ENCODE measurements at places on chromosomes 3 and 15. TPM values are rescaled to one million over a fixed set of nuclear protein-coding genes. Genes with fewer than 3 reads are reported as not detected.

Gene CXCR6
- total RNA-seq: 3.3 TPM

Gene SLC28A2
- not detected for total RNA-seq

- peak overlapping the region; percentile 71 for H3K27ac ChIP-seq
- no peaks in the 10 kb centered on the region for H3K27me3 ChIP-seq
- no peak for DNase-seq
- peak overlapping the region; percentile 4 for H3K4me3 ChIP-seq
- peaks cover 4% of the 10 kb centered on the region for H3K36me3 ChIP-seq
These were observed 113.8 kb downstream of the MBNL1 start for GRCh38 chr3:152382312-152383135.

- no peaks in the 10 kb centered on the region for H3K27me3 ChIP-seq
- no peaks in the 10 kb centered on the region for H3K36me3 ChIP-seq
- no peak for DNase-seq
- H3K4me3 ChIP-seq: no peak overlapping the region
- no peak overlapping the region for H3K27ac ChIP-seq
- peaks cover 4% of the 10 kb centered on the region for H3K4me1 ChIP-seq
These were observed 5.5 kb upstream of the ZNF662 start for GRCh38 chr3:42900226-42901072.

GRCh38 chr3:67655364-67656121 lies 1.1 kb upstream of the SUCLG2 start:
- DNase-seq: peak; percentile 59
- peak overlapping the region; percentile 93 for H3K27ac ChIP-seq
- H3K4me1 ChIP-seq: peaks cover 10% of the 10 kb centered on the region
- peak overlapping the region; percentile 69 for H3K4me3 ChIP-seq

Gene ASB14
- total RNA-seq: not detected

- no peaks in the 10 kb centered on the region for H3K36me3 ChIP-seq
- H3K4me1 ChIP-seq: no peaks in the 10 kb centered on the region
- H3K27me3 ChIP-seq: no peaks in the 10 kb centered on the region
- H3K4me3 ChIP-seq: no peak overlapping the region
- DNase-seq: no peak
- no peak overlapping the region for H3K27ac ChIP-seq
These were observed 123.8 kb downstream of the B3GALNT1 start for GRCh38 chr3:160981217-160981938.

GRCh38 chr3:192851821-192852372 lies 65.8 kb downstream of the MB21D2 start:
- H3K36me3 ChIP-seq: no peaks in the 10 kb centered on the region
- DNase-seq: no peak
- peaks cover 24% of the 10 kb centered on the region for H3K4me1 ChIP-seq
- H3K27ac ChIP-seq: no peak overlapping the region
- H3K27me3 ChIP-seq: no peaks in the 10 kb centered on the region

DNA sequence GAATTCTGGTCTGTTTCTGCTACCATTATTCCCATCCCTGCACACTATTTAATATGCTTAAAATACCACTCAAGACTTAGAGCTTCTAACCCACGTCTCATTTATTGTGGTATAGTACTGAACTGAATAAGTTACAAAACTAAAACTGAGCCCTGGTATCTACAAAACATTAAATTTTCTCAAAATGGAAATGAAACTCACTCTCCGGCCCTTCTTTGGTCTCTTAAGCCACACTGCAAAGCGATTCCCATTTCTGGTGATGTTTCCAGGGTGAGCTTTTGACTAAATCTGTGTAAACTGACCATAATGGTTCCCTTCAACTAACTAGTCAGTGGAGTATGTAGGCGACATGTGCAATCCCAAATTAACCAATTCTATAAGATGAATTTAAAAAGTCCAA lies 18.6 kb downstream of the KPNA4 start:
- no peak for DNase-seq
- no peak overlapping the region for H3K27ac ChIP-seq
- peaks cover 25% of the 10 kb centered on the region for H3K4me1 ChIP-seq
- H3K27me3 ChIP-seq: no peaks in the 10 kb centered on the region
- H3K36me3 ChIP-seq: no peaks in the 10 kb centered on the region
- H3K4me3 ChIP-seq: no peak overlapping the region

Gene FAM227B
- total RNA-seq: 2.6 TPM

GRCh38 chr3:118412503-118412902 lies 622.1 kb downstream of the IGSF11 start:
- no peaks in the 10 kb centered on the region for H3K27me3 ChIP-seq
- H3K27ac ChIP-seq: no peak overlapping the region
- no peak for DNase-seq
- no peak overlapping the region for H3K4me3 ChIP-seq
- H3K4me1 ChIP-seq: no peaks in the 10 kb centered on the region

DNA sequence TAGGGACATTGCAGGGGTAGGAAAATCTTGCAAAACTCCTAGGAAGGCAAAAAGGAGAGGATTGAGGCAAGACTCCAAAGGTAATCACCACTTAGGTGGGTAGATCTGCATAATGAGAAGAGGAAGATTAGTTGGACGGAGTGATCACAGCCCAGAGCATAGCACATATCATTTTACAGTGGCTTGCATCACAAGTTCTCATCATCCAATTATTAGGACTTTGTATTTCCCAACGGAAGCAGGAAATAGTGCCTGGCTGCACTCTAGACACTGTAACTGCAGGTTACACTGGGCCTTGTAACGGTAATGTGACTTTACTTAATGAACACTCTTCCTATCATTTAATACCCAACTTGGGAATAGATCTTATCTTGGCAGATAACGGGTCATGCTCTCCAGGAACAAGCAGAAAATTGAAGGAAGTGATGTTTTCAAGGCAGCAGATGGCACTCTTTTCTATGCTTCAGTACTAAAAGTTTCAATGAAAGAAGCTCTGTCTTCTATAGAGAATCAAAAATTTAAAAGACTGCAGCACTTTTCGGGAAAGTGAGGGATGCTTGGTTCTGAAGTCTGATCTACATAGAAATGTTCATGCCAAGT lies 101.9 kb upstream of the KCNMB2 start:
- H3K4me3 ChIP-seq: no peak overlapping the region
- no peaks in the 10 kb centered on the region for H3K36me3 ChIP-seq
- H3K27me3 ChIP-seq: no peaks in the 10 kb centered on the region
- no peak for DNase-seq
- H3K4me1 ChIP-seq: no peaks in the 10 kb centered on the region

Gene HIGD2B
- total RNA-seq: not detected

Gene RETNLB
- not detected for total RNA-seq

- H3K27me3 ChIP-seq: no peaks in the 10 kb centered on the region
- H3K36me3 ChIP-seq: peaks cover 5% of the 10 kb centered on the region
- peaks cover 9% of the 10 kb centered on the region for H3K4me1 ChIP-seq
- peak overlapping the region; percentile 71 for H3K27ac ChIP-seq
- peak overlapping the region; percentile 43 for H3K4me3 ChIP-seq
- DNase-seq: no peak
These were observed 77.5 kb upstream of the LMOD3 start for GRCh38 chr3:69199942-69200341.

Gene CHRM5
- not detected for total RNA-seq

Gene EHD4
- 46.4 TPM for total RNA-seq

DNA sequence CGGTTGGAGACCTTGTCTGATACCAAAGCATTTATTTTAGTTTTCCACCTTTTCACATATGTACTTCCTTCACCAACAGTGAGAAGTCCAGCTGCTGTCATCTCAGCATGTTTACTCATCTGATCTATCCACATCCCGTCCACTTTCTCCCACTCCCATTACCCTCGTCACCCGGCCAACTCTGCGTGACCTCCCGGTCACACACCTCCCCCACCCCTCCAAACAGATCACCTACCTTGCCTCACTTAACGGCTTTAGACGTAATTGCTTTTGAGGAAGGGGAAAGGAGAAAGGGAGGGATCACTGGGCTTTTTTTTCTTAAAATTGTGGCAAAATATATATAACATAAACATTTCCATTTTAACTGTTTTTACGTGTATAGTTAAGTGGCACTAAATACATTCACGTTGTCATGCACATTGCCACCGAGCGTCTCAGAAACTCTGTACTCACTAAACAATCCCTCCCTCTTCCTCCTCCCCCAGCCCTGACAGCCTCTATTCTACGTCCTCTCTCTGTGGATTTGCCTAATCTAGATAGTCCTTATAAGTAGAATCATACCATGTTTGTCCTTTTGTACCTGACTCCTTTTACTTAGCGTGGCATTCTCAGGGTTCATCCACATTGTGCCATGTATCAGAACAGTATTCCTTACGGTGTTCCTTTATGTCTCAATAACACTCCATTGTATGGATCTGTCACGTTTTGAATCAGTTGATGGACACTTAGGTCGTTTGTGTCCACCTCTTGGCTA lies 67.2 kb downstream of the LMLN start:
- no peaks in the 10 kb centered on the region for H3K27me3 ChIP-seq
- no peak overlapping the region for H3K4me3 ChIP-seq
- no peak for DNase-seq
- H3K27ac ChIP-seq: no peak overlapping the region
- H3K36me3 ChIP-seq: no peaks in the 10 kb centered on the region
- no peaks in the 10 kb centered on the region for H3K4me1 ChIP-seq

- no peaks in the 10 kb centered on the region for H3K27me3 ChIP-seq
- no peak for DNase-seq
- peaks cover 6% of the 10 kb centered on the region for H3K4me1 ChIP-seq
- no peak overlapping the region for H3K4me3 ChIP-seq
- no peak overlapping the region for H3K27ac ChIP-seq
- H3K36me3 ChIP-seq: no peaks in the 10 kb centered on the region
These were observed 77.8 kb upstream of the GSK3B start for GRCh38 chr3:120172070-120172469.

DNA sequence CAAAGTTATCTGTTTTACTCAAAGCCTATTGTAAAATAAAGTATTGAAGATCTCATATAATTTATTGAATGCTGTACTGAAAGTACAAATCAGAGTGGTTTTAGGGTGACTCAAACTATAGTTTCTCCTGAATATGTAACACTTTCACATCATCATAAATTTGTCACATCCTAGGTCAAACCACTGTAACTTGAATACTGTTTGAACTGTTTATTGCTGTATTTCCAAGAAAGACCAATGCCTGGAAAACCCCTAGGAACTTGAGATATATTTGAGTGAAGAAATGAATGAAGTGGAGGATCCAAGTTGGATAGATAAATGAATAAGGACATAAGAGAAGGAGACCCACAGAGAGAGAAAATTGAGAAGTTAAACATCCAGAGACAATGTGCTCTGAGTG lies 348.2 kb downstream of the GRM7 start:
- H3K4me3 ChIP-seq: no peak overlapping the region
- H3K27ac ChIP-seq: no peak overlapping the region
- H3K4me1 ChIP-seq: no peaks in the 10 kb centered on the region
- no peaks in the 10 kb centered on the region for H3K27me3 ChIP-seq

Gene LSAMP
- total RNA-seq: 7.1 TPM

- H3K4me1 ChIP-seq: no peaks in the 10 kb centered on the region
- no peaks in the 10 kb centered on the region for H3K27me3 ChIP-seq
- H3K36me3 ChIP-seq: no peaks in the 10 kb centered on the region
- H3K27ac ChIP-seq: peak overlapping the region; percentile 91
These were observed 569 bp downstream of the HIGD2B start for GRCh38 chr15:72685301-72685924.

DNA sequence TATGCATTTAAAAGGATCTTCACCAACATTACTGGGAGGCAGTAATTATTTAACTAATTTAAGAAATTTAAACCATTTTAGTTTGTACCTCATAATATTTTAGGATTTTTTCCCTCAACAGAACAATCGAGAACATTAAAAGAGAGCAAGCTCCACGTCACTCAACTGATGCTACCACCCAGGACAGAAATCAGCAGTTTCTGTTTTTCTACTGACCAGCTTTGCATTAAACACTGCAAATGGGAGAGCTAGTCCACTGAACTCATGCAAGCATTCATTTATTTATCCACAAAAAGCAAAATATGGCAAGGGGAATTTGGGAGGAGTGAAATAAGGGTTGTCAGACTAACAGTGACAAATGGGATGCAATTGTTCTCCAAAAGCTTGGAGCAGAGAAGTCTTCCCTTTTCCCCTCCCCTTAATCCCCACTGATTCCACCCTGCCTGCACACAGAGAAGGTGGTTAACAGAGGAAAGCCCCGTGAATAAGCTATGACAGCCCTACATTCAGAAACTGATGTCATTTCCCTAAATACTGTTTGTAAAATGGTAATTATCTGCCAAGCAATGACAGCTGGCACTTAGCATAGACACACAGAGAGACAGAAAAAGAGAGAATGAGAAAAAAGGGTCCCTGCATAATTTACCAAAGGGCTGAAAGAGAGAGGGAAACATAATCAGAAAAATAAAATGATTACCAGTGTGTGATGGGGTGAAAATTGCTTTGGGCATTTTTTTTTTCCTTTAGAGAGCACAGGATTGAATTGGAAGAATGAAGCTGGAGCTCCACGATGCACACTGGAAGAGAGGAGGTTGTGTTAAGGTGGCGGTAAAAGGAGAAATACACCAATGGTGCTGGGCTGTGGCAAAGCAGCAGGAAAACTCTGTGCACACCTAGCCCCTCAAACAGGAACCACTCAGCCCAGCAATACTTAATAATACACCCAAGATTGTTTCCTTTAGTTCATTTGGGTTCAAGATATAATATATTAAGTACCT lies 777.4 kb downstream of the TUSC7 start:
- no peak overlapping the region for H3K27ac ChIP-seq
- no peaks in the 10 kb centered on the region for H3K36me3 ChIP-seq
- H3K4me1 ChIP-seq: no peaks in the 10 kb centered on the region

- no peak for DNase-seq
- no peaks in the 10 kb centered on the region for H3K27me3 ChIP-seq
- H3K4me1 ChIP-seq: no peaks in the 10 kb centered on the region
- H3K27ac ChIP-seq: no peak overlapping the region
- H3K4me3 ChIP-seq: no peak overlapping the region
- H3K36me3 ChIP-seq: no peaks in the 10 kb centered on the region
These were observed 619.2 kb downstream of the NAALADL2 start for GRCh38 chr3:175478301-175478700.

GRCh38 chr3:189975391-189975990 lies 145.2 kb downstream of the P3H2 start:
- H3K4me1 ChIP-seq: no peaks in the 10 kb centered on the region
- no peak for DNase-seq
- H3K4me3 ChIP-seq: no peak overlapping the region
- H3K27ac ChIP-seq: no peak overlapping the region

DNA sequence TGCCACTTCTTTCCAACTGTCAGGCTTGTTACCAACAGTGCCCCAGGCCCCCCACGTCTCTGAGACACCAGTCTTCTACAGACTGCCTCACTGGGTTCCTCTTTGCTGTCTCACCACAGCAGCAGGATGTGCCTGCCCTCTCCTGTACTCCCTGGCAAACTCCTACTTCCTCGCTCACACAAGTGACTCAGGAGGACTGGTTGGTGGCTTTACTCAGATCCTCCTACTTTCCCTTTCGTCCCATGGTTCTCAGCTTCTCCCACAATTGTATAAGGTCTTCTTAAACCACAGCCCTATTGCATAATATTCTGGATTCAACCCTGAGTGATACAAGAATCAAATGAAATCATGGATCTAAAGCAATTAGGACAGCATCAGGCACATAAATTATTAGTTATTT lies 246.6 kb upstream of the PROK2 start:
- no peaks in the 10 kb centered on the region for H3K27me3 ChIP-seq
- H3K4me1 ChIP-seq: no peaks in the 10 kb centered on the region
- H3K36me3 ChIP-seq: no peaks in the 10 kb centered on the region
- H3K27ac ChIP-seq: no peak overlapping the region

GRCh38 chr3:111723293-111724215 lies 128.4 kb upstream of the ZBED2 start:
- DNase-seq: no peak
- no peak overlapping the region for H3K27ac ChIP-seq
- H3K4me1 ChIP-seq: no peaks in the 10 kb centered on the region
- H3K27me3 ChIP-seq: no peaks in the 10 kb centered on the region

Gene GOLGA8J
- not detected for total RNA-seq

GRCh38 chr15:97652700-97653167 lies 307.8 kb upstream of the ARRDC4 start:
- no peaks in the 10 kb centered on the region for H3K36me3 ChIP-seq
- no peaks in the 10 kb centered on the region for H3K27me3 ChIP-seq
- no peak overlapping the region for H3K4me3 ChIP-seq
- DNase-seq: no peak
- H3K4me1 ChIP-seq: no peaks in the 10 kb centered on the region
